Small intestine (tissue), 16 donors: ENCODE measurements at places on chromosomes 2 and 18.

GRCh38 chr18:79900610-79901570 lies 50.6 kb downstream of the SLC66A2 start:
- no peak for DNase-seq
- H3K4me1 ChIP-seq = no peaks in the 10 kb centered on the region
- no peak overlapping the region for H3K27ac ChIP-seq
- H3K27me3 ChIP-seq = no peaks in the 10 kb centered on the region
- peaks cover 21% of the 10 kb centered on the region for H3K36me3 ChIP-seq

GRCh38 chr2:205427112-205427511 lies 255.2 kb upstream of the NRP2 start:
- no peaks in the 10 kb centered on the region for H3K4me1 ChIP-seq
- no peak for DNase-seq
- H3K27me3 ChIP-seq = no peaks in the 10 kb centered on the region
- no peak overlapping the region for H3K27ac ChIP-seq
- H3K36me3 ChIP-seq = no peaks in the 10 kb centered on the region

DNA sequence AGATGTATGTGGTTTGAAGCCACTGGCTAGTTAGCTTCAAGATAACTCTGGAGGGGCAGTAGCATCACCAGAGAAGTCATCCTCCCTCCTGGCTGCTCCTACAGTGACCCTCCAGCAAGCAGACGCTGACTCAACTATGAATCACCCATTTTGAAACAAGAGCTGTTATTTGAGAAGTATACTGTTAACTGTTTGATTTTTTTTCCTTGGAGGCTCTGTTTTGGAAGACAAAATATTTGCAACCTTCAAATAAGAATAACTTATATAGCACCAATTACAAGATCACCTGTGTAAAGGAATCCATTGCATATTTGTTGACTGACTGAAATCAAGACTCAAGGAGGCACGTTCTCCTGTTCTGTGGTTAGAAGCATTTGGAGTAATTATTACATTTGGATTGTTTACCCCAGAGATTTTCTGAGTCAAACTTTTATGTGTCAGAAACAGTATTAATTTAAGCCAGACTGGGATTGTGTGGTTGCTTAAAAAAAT lies 313.8 kb downstream of the MTX2 start:
- no peaks in the 10 kb centered on the region for H3K36me3 ChIP-seq
- H3K27me3 ChIP-seq = peaks cover 6% of the 10 kb centered on the region
- H3K4me1 ChIP-seq = no peaks in the 10 kb centered on the region
- DNase-seq = no peak
- H3K4me3 ChIP-seq = no peak overlapping the region

GRCh38 chr18:44887227-44887631 lies 206.5 kb downstream of the SETBP1 start:
- no peak overlapping the region for H3K27ac ChIP-seq
- H3K36me3 ChIP-seq = no peaks in the 10 kb centered on the region
- no peak overlapping the region for H3K4me3 ChIP-seq

DNA sequence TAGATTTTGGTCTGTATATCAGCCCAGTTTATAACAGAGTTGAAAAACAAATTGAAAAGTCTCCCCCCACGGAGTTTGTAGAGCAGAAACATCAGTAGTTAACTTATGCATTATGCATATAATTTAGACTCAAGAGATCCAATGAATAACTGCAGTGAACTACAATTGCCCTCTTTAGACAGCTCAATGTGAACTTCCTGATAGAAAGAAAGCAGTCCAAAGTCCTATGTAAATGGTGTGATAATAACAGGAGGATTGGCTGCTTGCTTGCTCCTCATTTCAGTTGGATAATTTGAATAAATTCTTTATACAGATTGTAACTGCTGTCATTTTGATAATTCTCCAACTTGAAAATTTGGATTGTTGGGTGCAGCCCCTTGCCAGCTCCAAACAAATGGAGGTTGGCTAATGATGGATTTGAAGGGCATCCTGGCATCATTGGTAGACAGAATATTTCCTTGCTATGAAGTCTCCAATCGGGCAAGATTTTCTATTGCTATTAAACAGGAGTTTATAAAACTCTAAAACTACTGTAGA lies 297.1 kb downstream of the ASXL3 start:
- H3K27ac ChIP-seq = no peak overlapping the region
- H3K27me3 ChIP-seq = no peaks in the 10 kb centered on the region
- no peaks in the 10 kb centered on the region for H3K4me1 ChIP-seq
- peak; percentile 60 for DNase-seq
- no peaks in the 10 kb centered on the region for H3K36me3 ChIP-seq
- no peak overlapping the region for H3K4me3 ChIP-seq

GRCh38 chr2:118168615-118169014 lies 80.3 kb downstream of the INSIG2 start:
- DNase-seq = no peak
- no peak overlapping the region for H3K4me3 ChIP-seq
- no peaks in the 10 kb centered on the region for H3K36me3 ChIP-seq
- H3K27ac ChIP-seq = no peak overlapping the region
- H3K4me1 ChIP-seq = no peaks in the 10 kb centered on the region

DNA sequence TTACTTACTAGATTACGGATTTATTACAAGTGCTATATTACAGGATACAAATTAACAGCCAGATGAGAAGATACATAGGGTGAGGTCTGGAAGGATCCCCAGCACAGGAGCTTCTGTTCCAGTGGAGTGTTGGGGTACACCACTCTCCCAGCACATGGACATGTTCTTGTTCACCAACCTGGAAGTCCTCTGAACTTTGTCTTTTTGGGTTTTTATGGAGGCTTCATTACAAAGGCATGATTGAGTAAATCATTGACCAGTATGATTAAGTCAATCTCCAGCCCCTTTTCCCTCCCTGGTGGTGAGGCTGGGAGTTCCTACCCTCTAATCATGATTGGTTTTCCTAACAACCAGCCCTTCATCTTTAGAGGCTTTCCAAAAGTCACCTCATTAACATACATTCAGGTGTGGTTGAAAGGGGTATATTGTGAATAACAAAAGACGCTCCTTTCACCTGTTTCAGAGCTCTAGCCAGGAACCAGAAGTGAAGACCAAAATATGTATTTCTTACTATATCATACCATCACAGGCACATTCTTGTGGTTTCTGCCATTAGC lies 38.3 kb downstream of the APLF start:
- H3K4me3 ChIP-seq = no peak overlapping the region
- no peaks in the 10 kb centered on the region for H3K27me3 ChIP-seq
- no peaks in the 10 kb centered on the region for H3K4me1 ChIP-seq
- H3K36me3 ChIP-seq = no peaks in the 10 kb centered on the region

- H3K27ac ChIP-seq = no peak overlapping the region
- DNase-seq = no peak
- H3K4me3 ChIP-seq = no peak overlapping the region
- peaks cover 12% of the 10 kb centered on the region for H3K36me3 ChIP-seq
- H3K27me3 ChIP-seq = no peaks in the 10 kb centered on the region
- no peaks in the 10 kb centered on the region for H3K4me1 ChIP-seq
Observed at GRCh38 chr2:165911231-165911630, 42.3 kb downstream of the TTC21B start.

DNA sequence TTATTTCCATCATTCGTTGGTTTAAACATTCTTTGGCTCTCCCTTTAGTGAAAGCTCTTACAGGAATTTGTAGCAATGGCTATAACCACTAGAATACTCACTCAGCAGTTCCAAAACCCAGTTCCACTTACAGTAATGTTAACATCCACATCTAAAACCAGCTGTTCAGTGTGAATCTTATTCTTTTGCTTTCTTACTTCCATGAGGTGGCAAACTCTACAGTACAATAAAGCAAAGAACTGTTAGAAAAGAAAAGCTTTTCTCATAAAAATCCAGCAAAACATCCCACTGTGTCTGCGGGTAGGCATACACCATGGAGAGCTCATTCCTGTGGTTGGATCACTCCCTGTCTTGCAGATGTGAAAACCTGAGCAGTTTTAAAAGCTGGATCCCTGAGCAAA lies 147.1 kb downstream of the ARHGAP28 start:
- H3K27me3 ChIP-seq = no peaks in the 10 kb centered on the region
- H3K4me1 ChIP-seq = no peaks in the 10 kb centered on the region
- no peak for DNase-seq
- no peak overlapping the region for H3K4me3 ChIP-seq
- H3K36me3 ChIP-seq = no peaks in the 10 kb centered on the region
- no peak overlapping the region for H3K27ac ChIP-seq

- no peaks in the 10 kb centered on the region for H3K36me3 ChIP-seq
- DNase-seq = no peak
- H3K4me1 ChIP-seq = no peaks in the 10 kb centered on the region
Observed at GRCh38 chr2:208713066-208713745, 306.6 kb downstream of the PTH2R start.

- no peaks in the 10 kb centered on the region for H3K27me3 ChIP-seq
- DNase-seq = peak; percentile 67
- H3K27ac ChIP-seq = no peak overlapping the region
Observed at GRCh38 chr2:99559075-99559662, 69.4 kb upstream of the REV1 start.

- H3K4me3 ChIP-seq = no peak overlapping the region
- H3K27me3 ChIP-seq = no peaks in the 10 kb centered on the region
Observed at GRCh38 chr18:79275992-79276391, 119.7 kb upstream of the NFATC1 start.

GRCh38 chr2:215521031-215521430 lies 85.2 kb upstream of the FN1 start:
- no peaks in the 10 kb centered on the region for H3K27me3 ChIP-seq
- H3K27ac ChIP-seq = no peak overlapping the region
- no peak for DNase-seq

DNA sequence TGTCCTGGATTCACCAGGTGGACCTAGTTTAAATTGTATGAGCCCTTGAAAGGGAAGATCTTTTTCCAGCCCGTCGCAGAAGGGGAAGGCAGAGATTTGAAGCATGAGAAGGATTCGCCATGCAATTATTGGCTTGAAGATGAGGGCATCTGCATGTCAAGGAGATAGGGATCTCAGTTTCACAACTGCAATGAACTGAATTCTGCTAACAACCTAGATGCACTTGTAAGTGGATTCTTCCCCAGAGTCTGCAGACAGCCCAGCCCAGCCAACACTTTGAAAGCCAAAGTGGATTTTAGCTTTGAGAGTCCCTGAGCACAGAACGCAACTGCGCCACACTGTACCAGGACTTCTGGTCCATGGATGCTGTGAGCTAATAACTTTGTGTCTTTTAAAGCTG lies 286.0 kb downstream of the TSN start:
- DNase-seq = no peak
- H3K4me1 ChIP-seq = no peaks in the 10 kb centered on the region
- no peak overlapping the region for H3K4me3 ChIP-seq
- no peaks in the 10 kb centered on the region for H3K27me3 ChIP-seq
- no peak overlapping the region for H3K27ac ChIP-seq
- H3K36me3 ChIP-seq = no peaks in the 10 kb centered on the region

DNA sequence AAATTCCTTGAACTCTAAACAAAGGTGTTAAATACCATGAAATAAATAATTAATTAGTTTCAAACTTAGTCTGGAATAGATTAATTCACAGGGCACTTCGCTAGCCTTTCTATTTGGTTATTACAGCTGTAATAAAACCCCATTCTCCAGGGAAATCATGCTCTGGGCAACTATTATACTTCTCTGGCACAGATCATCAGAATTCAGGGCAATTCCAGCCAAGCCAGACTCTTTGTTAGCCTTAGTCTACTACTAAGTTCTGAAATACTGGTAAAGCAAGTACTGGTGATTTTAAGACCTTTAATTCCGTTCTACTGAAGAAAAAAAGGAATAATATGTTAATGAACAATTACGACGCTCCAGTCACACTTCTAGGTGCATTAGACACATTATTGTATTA lies 123.4 kb upstream of the PDE1A start:
- H3K4me1 ChIP-seq = peaks cover under 1% of the 10 kb centered on the region
- no peak overlapping the region for H3K27ac ChIP-seq
- no peak for DNase-seq
- H3K4me3 ChIP-seq = no peak overlapping the region
- no peaks in the 10 kb centered on the region for H3K36me3 ChIP-seq

DNA sequence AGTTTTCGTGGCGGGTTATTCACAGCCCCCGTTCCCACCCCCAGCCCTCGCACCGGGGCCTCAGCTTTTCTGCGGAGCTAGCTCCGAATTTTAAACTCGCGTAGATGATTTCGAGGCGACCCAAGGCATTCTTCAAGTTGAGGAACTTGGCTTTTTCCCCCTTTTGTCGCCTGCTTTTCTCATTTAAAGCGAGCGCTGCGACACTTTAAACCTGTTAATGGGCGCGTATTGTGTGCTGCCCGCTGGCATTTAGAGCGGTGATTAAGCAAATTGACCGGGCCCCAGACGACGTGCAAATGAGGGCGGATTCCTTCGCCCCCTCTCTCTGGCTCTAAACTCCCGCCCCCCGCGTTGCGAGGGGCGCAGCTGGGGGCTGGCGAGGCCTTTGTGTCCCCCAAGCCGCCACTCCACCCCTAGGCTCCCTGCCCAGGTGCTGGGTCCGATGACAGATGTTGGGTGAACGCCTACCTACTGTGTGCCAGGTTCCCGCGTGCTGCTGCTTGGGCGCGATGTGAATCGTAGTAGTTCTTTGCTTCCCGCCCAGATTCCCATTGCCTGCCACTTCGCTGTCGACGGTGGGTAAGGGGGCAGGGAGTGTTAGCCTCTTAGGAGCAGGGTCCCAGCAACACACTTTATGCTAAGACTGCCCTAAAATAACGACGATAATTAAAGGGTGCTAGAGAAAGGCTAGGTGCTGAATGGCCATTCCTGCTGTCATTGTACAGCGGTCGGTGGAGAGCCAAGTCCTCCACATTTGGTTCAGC lies 1.9 kb downstream of the TCF7L1 start:
- DNase-seq = no peak
- H3K36me3 ChIP-seq = peaks cover 12% of the 10 kb centered on the region
- no peak overlapping the region for H3K27ac ChIP-seq
- H3K4me1 ChIP-seq = no peaks in the 10 kb centered on the region
- H3K4me3 ChIP-seq = no peak overlapping the region
- H3K27me3 ChIP-seq = peaks cover 14% of the 10 kb centered on the region

DNA sequence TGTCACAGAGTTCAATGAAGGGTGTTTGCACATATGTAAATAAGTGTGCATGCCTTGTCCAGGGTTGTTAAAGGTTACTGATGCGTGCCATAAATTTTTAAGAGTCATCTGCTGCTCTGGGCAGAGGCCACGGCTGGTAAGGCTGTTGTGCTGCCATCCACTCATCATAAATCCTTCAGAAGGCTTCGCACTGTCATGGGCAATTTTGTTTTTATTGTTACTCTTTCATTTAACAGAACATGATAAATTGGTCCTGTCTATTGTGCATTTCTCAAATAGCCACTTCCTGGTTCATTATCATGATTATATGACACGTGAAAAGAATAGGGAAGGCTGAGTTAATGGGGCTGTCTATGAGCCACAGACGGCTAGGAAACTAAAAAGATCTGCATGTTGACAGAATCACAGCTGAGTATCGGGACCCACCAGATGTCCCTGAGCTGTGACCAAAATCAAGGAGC lies 634.3 kb upstream of the SOX11 start:
- H3K4me3 ChIP-seq = no peak overlapping the region
- H3K4me1 ChIP-seq = no peaks in the 10 kb centered on the region
